ENCODE measurements at places on chromosomes 3 and 15.

GRCh38 chr3:149009732-149010131 lies 18.4 kb downstream of the GYG1 start:
- no peak for DNase-seq

- DNase-seq, result no peak
Measured at GRCh38 chr3:70980646-70981170, 602.8 kb downstream of the FOXP1 start.

DNA sequence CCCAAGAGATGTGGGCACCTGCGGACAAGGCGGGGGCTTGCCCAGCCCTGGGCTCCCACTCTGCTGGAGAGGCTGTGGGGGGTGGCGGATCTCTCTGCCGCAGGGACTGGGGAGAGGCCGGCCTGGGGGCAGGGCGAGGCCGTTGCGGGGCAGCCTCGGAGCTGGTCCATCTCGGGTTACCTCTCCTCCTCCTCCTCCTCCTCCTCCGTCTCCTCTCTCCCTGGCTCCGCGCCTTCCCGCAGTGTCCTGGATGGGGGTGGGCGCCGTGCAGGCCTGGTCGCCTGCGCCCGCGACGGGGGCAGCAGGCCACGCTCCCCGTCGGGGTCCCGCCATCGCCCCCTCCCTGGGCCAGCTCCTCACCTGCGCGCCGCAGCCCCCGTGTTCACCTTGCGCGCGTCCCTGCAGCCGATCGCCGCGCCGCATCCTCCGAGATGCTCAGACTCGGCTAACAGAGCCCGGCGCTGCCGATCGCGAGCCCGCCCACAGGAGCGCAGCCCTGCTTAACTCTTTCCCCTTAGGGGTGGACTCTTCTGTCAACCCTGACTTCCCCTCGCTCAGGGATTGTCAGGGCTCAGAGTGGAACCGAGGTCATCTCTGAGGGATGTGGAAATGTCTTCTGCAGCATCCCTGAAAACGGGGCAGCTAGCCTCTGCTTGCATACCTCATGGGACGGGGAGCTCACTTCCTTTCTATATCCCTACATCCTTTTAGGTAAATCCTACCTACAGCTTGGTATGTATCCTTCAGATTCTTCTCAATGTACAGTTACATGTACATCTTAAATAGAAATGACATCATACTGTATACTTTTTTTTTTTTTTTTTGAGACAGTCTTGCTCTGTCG lies at the start of gene PRRT3:
Gene PRRT3 (minus strand): TSS at position 447 of the 844 bp plus-strand sequence. CDS start 2,293 bp downstream, outside the sequence.
- DNase-seq, result peak; percentile 62

DNA sequence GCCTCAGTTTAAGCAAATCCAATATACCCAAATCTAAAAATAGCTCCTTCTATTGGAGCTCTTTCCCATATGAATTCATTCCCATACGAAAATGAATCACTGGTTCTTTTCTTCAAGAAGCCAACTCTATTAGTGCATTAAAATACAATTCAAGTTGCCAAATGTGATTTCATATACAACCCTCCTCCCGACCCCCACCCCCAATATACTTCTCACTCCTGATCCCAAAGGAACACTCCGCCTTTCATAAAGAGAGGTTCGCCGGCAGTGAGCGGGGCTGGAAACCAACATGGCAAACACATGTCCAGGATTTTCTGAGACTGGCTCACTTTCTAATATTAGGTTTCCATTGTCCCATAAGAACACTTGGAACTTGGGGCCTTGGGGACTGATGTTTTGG lies 48.5 kb downstream of the MAGEF1 start:
- no peak for DNase-seq

- peak; percentile 24 for DNase-seq
Measured at GRCh38 chr15:65791335-65792137, 557 bp downstream of the DENND4A start.

- DNase-seq, result peak; percentile 7
Measured at GRCh38 chr15:41462084-41462795, 31.4 kb upstream of the ITPKA start.

DNA sequence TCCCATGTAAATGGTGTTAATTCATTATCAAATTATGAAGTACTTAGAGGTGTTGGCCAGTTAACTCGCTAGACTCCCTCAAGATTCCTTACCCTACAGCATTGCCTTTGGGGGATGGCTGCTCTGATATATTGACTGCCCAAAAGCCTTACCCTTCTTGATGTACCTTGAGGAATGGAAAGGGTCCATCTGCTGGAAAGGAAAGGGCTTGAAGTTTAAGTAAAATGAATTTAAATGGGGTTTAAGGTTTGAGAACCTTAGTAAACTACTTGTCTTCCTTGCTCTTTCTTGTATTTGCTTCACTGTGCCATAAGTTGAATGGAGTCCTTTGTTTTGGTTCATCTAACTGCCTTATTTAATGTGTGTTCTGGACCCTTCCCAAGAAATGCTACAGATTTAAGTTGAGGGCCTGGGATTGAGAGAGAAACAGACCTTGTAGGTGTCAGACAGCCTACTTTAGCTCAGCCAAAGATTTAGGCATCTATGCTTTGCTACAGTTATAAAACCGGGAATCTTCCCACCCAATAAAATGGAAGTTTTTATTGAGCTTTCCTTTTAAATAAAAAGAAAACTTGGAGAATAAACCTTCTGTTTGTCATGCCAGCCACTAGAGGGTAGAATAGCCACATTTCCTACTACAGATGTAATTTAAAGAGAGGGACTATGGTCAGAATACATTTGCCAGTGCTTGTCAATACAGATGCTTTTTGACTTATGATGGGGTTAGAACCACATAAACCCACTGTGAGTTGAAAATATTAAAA lies 25.3 kb downstream of the CMSS1 start:
- DNase-seq, result peak; percentile 48

DNA sequence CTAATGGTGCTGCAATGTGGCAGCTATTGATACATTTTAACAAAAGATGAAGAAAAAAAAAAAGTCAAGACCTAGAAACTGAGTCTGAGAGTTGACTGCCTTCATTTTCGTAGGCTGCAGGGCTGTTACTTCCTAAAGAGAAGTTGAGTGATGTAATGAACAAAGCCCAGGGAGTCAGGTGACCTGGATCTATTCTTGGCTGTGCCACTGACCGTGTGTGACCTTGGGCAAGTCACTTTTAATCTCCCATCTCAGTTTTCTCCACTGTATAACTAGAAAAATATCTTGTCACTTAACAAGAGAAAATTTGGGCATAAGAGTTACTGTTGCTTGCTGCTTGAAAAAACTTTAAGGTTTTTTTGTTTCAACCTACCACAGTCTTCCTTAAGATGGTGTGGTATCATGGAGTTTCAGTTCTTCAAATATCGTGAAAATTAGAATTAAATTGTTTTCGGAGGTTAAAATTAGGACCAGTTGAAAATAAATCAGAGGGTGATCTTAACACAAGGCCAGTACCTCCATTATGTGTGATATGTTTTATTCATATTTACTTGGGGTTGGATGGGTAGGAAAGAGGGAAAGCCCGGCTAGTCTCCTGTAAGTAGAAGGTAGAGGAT lies 5.8 kb downstream of the FMN1 start:
- DNase-seq, result peak; percentile 82

GRCh38 chr15:90248789-90249202 lies 560 bp upstream of the TTLL13 start:
- no peak for DNase-seq

GRCh38 chr3:567488-568185 lies 371.1 kb downstream of the CHL1 start:
- no peak for DNase-seq

DNA sequence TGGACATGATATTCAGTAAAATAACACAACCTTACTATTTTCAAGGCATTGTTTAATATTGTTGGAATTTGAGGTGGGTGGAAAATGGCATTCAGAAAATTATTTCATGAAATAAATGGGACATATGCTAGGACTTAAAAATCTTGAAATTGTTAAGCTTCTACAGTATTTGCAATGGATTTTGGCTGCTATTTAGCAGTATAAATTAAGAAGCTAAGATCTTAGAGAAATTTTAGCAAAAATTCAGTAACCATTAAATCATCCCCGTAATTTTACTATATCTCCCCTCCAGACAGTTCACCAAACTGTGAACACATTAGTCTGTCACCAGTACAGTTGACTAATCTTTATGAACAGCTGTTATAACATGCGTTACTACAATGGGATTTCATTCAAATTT lies 8.2 kb downstream of the DIPK2A start:
- DNase-seq, result no peak

- peak; percentile 52 for DNase-seq
Measured at GRCh38 chr3:52120556-52121463, 33.4 kb downstream of the POC1A start.

DNA sequence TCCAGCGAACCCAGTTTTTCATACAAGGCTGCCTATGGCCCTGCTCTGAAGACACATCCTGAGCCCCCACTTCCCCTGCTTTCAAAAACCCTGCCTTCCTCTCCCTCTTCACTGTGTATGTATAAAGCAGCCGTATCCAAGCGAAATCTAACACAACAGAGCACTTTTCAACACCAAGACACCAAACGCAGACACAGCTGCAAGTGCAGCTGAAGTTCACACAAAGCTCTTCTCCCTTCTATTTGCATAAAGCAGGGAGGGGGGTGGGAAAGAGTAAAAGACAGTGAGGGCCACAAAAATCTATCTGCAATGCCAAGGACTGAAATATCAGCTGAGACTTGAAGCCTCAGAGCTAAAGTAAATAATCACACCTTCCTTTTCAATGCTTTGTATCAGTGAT lies 35.1 kb upstream of the CSPG5 start:
- no peak for DNase-seq

DNA sequence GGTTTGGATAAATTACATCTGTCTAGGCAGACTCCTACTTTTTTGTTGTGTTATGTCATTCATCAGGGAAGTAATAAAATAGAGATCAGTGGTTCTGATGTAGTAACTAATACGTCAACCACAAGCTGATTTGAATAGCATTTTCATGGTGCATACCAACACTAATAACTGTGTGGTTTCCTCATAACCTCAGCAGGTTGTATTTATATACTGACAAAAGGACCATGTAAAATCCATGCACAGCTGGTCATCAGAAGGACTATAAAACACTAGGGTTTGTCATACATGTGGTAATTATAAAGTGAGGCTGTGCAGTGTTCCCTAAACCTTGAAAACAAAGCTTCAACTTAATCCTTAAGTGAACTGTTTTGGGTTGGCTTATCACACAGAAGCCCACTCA lies 216.8 kb upstream of the RBMS3 start:
- DNase-seq, result no peak

DNA sequence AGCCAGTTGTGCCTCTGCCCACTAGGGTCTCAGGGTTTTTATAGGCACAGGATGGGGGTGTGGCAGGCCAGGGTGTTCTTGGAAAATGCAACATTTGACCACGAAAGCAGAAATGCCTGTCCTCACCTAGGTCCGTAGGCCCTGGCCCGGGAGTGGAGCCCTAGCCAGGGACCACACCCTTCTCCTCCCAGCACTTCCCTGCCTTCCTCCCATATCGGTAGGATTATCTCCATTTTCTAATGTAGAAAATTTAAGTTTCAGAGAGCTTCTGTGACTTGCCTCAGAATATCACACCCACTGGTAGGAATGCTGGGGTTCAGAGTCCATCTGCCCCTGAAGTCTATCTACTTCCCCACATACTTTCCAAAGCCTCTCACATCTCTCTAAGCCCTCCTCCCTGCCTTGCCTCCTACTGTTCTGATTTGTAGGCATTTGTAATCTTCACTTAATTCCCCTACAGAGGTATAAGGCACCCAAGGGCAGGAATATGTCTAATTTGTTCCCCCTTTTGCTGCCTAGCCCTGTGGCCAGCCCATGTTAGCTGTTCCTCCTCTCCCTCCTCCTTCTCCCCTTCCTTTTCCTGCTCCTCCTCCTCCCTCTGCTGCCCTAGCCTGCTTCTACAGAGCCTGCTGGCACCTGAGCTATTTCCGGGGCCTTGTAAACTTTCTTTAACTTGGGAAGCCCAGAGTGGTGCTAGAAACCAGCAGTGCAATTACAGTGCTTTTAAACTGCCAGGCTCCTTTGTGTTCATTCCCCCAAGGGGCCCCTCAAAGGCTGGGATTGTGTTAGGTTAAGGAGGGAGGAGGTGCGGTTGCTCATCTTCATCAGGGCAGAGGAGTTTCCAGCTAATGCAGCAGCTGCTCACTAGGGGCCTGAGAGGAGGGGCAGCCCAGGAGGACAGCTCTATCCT lies 71.1 kb downstream of the MRPL46 start:
- no peak for DNase-seq

- peak; percentile 51 for DNase-seq
Measured at GRCh38 chr3:172675441-172676193, 35.2 kb downstream of the NCEH1 start.

DNA sequence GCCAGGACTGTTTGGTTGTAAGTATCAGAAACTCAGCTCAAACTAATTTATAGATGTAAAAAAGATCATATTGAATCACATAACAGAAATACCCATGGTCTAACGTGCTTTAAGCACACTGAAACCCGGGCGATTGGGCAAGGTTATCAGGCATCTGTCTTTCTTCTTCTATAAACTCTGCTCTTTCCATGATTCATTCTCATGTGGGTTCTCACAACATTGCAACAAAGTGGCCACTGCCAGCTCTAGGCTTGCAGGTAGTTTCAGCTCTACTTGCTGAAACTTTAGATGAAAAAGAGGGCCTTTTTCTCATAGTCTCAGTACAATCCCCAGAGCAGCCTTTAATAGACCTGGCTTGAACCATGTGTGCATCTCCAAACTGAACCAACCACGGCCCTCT lies 456.1 kb downstream of the MFSD1 start:
- DNase-seq, result no peak

- no peak for DNase-seq
Measured at GRCh38 chr15:73021139-73021621, 31.1 kb upstream of the NEO1 start.

GRCh38 chr15:81040757-81041156 lies 40.0 kb downstream of the TLNRD1 start:
- DNase-seq, result no peak

- DNase-seq, result peak; percentile 83
Measured at GRCh38 chr3:122497425-122497824, 17.3 kb downstream of the KPNA1 start.

GRCh38 chr3:89303701-89304100 lies 196.3 kb downstream of the EPHA3 start:
- DNase-seq, result no peak

GRCh38 chr15:40217166-40217824 lies 21.6 kb upstream of the PAK6 start:
- peak; percentile 92 for DNase-seq

GRCh38 chr3:46717447-46718231 lies at the start of gene PRSS50:
TSS of gene PRSS50 (minus strand) at chr3:46717869. CDS start at chr3:46717824, 45 bp downstream.
- DNase-seq, result no peak

- no peak for DNase-seq
Measured at GRCh38 chr3:125186261-125186787, 26.2 kb downstream of the SLC12A8 start.

DNA sequence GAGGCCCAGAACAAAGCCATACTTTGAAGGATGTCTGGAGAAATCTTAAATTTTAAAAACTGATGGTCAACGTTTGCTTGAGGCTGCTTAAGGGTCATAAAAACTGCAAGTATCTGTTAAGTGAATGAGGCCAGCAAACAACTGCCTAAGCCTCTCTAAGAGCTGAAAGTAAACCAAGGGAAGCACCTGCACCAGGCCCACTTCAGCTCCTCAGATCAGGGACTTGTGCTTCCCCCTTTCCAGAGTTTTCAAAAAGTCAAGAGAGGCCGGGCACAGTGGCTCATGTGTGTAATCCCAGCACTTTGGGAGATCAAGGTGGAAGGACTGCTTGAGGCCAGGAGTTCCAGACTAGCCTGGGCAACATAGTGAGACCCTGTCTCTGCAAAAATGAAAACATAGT lies 9.1 kb downstream of the FBXL22 start:
- DNase-seq, result no peak
